Thyroid gland (tissue), 4 donors: ENCODE measurements at places on chromosomes 12 and 14.
A peak's percentile ranks its signal among the peaks of the same experiment; 100 is the strongest.

DNA sequence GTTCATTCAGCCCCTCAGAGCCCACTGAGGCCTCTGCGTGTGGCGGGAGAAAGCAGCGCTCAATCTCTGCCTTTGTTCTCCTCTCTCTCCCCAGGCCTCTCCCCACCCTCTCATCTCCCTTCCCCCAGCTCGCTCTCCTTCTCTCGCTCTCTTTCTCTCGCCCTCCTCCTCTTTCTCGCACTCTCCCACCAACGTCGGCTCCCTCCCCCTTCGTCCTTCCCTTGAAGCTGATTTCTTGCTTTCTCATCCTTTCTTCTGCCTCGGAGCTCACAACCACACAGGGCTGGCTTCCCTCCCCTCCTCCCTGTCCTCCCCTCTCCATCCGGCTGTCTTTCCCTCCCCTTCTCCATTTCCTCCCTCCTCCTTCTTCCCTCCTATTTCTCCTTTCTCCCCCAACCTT, 96.4 kb downstream of the LRRC74A start:
- DNase-seq = no peak

DNA sequence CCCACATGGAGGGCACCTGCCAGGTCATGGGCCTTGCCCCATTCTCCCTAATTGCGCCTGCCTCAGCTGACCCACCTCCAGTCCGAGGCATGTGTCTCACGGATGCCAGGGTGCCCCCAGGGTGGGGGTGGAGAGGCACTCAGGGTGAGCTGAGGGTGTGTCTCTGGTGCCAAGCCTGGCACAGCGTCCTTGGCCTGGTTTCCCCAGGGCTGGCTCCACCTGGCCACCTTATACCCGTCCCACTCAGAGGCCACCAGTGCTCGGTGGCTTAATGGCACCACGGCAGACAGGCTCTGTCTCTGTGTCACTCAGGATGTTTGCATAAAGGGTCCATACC, 33.6 kb upstream of the TDRD9 start:
- DNase-seq = no peak

GRCh38 chr12:48034835-48035805, 30.8 kb upstream of the COL2A1 start:
- DNase-seq = no peak

- no peak for DNase-seq
Observed at GRCh38 chr14:37586797-37587130, 8.3 kb downstream of the FOXA1 start.

DNA sequence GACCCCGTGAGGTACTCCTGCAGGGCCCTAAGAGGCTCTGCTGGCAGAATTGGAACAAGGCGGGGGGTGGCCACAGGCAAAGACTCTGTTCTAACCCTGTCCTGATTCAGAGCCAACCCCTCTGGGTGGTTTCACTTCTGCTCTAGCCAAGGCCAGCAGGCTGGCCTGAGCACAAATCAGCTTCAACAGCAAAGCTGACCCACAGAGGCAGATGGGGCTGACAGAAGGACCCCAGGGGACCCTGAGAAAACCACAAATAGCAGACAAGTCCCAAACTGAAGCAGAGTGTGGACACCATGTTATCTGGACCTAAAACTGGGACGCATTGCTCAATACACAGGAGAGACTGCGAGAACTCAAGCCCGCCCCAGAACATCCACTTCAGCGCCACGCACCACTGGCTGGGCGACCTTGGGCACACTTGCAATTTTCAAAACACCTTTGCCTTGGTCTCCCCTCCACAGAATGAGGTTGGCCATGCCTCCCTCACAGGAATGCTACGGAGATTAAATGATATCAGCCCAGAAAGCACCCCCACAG, 76.4 kb upstream of the DICER1 start:
- peak; percentile 95 for DNase-seq

GRCh38 chr14:100145682-100146464, 13.6 kb downstream of the DEGS2 start:
- DNase-seq = no peak

- no peak for DNase-seq
Observed at GRCh38 chr12:117792471-117792870, 176.3 kb downstream of the KSR2 start.

DNA sequence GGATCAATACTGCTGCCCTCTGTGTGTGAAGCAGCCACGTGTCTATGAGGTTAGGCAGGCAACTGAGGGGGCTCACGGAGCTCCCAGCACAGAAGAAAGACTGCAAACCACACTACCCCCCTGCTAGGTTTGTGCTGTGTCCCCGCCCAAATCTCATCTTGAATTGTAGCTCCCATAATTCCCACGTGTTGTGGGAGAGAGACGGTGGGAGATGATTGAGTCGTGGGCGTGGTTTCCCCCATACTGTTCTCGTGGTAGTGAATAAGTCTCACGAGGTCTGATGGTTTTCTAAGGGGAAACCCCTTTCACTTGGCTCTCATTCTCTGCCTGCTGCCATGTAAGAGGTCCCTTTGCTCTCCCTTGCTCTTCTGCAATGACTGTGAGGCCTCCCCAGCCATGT, 68.6 kb downstream of the ACTN1 start:
- DNase-seq = no peak

DNA sequence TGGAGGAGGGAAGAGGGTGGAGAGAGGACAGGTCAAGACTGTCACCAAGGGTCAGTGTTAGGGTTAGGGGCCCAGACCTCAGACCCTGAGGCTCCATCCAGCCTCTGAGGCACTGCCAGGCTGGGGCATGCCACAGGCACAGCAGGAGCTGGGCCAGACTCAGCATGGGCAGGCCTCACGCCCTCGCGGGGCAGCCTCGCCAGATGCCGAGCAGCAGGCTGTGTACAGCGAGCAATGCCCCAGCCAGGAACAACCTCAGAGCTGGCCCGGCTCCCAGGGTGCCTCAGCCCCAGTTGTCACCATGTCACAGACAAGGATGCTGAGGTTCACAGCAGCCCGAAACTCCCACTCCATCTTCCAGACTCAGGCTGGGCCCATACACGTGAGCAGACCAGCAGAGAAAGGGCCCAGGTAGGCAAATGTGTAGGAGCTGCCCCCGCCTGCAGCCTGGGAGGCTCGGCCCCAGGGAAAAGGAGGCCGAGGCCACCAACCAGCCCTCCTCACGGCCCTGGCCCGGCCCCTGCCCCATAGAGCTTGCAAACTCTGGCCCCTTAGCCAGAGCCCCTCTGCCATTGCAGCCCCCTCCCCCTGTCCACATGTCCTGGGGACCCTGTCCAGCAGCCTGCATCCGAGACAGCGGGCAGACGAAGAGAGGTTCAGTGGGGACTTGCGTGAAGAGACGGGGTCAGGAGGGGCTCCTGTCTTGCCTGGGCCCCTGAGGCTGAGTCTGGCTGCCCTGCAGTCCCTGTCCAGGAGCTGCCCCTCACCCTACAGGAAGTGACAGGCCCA, 7.5 kb downstream of the C14orf180 start:
- DNase-seq = no peak
